ENCODE measurements at places on chromosomes 5 and 9.

DNA sequence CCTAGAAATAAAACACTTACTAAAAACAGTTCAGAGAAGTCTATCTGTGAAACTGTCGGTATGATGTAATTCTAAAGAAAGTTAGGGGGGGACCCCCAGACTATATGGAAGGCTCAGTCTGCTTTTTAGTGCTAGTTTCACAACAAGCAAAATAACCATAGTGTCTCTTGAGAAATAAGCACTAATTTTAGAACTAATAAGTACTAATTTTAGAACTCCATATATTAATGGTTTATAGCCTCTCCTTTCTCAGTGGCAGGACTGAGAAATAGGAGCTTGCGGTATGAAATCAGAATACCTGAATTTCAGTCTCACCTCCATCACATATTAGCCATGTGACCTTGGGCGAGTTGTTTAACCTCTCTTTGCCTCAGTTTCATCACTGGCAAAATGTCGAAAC is 1.4 kb upstream of the PHF24 start:
- no peak for DNase-seq

DNA sequence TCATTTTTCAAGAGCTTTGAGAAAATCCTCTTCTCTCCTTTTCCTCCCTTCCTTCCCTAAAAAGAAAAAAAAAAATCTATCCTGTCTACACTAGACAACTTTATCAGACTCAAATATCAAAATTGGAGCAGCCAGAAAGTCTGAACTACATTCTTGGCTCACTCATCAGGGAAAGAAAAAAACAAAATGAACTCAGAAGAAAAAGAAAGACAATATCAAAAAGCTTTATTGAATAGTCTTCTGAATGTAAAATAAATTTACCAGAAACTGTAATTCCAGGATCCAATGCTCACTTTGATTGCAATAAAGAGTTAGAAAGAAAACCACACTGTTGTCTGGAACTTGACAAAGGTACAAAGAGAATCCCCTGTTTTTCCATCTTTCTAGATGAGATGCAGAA is 507.2 kb upstream of the MPDZ start:
- no peak for DNase-seq

GRCh38 chr5:148107608-148108007 is 43.8 kb downstream of the SPINK5 start:
- no peak for DNase-seq

GRCh38 chr5:111494355-111494999 is 17.9 kb downstream of the STARD4 start:
- no peak for DNase-seq

DNA sequence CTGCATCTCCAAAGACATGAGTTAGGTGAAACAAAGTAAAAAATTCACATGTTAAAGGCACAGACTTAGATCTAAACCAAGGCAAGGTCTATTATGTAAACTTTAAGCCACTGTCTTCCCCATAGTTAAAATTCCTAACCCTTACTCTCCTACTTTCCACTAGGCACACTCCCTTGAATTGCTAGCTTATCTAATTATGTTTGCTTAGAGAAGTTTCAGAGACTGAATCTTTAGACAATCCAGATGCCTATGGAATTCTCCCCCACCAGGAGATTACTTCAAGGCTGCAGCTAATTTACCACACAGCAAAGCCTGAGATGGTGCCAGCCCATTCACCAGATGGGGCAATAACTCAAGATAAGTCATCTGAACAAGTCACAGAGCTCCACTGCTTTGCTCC is 803.1 kb upstream of the COX7C start:
- DNase-seq, result no peak

GRCh38 chr9:117772960-117773359 is 68.8 kb downstream of the TLR4 start:
- DNase-seq, result no peak

DNA sequence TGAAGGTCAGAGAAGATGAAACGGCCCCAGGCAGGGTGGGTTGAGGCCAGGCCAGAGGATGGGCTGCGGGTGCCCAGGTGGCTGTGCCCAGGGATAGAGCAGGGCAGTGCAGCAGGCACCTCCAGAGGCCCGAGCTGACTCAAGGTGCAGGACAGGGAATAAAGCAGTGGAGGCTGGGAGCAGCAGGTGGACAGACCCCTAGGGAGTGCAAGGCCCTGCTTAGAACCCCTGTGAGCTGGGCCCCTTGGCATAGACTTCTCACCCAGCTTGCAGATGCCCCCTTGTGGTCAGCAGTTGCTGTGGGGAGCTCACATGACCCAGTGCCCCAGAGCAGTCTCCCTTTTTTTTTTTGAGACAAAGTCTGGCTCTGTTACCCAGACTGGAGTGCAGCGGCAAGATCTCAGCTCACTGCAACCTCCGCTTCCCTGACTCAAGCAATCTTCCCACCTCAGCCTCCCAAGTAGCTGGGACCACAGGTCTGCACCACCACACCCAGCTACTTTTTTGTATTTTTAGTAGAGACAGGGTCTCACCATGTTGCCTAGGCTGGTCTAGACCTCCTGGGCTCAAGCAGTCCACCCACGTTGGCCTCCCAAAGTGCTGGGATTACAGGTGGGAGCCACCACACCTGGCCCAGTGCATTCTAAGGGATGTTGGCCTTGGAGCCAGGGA is 118.8 kb downstream of the WNK2 start:
- peak; percentile 63 for DNase-seq

DNA sequence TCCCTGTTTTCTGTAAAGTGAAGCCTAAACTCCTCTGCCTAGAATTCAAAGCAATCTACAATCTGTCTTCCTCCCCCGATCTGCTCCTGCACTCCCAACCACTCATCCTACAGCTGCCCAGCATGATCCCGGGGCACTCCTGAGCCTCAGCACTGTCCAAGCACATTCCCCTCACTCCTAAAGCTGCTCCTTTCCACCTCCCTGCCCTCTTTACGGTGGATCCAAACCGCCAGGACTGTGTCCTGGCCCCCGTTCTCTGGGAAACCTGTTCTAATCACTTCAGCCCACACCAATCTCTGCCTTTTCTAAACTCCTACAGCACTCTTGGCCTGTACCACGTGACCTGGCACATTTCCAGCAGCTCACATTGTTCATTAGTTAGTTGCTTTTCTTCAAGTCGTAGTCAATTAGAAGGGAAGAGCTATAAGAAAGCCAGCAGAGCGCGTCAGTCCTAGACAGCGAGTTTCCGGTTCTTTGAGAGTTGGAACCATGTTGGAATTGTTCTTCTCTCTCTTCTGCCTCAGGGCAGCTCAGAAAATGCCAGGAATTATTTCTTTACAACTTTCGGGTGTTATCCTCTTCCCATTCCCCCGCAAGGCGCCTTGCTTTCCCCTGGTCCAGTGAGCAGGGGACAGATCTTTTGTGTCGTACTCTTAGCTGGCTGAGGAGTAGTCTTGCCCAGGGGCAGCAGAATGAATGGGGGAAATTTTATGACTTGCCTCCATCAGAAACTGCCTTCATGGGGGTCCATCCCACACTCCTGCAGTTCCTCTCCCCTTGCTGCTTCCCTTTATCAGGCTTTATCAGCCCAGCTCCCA is 60.7 kb downstream of the NRG2 start:
- no peak for DNase-seq

- DNase-seq, result no peak
These were observed 88.0 kb downstream of the NLN start for GRCh38 chr5:65809817-65810531.

DNA sequence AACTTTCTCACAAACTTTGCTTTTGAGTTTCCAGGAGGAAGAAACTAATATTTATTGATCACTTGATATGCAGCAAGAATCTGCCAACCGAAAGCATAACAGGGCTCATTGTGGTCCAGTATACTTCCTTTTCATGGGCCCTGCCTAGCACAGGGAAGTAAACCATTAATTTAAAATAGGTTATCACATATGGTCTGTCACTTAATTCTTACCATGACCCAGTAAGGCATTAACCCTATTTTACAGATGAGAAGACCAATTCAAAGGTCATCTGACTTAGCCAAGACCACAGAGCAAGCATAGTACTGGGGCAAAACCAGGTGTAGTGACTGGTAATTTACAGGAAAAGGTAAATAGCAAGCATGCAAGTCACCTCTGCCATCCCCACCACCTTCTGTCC is 336.9 kb upstream of the DMAC1 start:
- no peak for DNase-seq

GRCh38 chr9:130185490-130186031 is 13.4 kb downstream of the NCS1 start:
- DNase-seq, result no peak

- no peak for DNase-seq
These were observed 27.8 kb upstream of the GLIS3 start for GRCh38 chr9:4327504-4328191.

DNA sequence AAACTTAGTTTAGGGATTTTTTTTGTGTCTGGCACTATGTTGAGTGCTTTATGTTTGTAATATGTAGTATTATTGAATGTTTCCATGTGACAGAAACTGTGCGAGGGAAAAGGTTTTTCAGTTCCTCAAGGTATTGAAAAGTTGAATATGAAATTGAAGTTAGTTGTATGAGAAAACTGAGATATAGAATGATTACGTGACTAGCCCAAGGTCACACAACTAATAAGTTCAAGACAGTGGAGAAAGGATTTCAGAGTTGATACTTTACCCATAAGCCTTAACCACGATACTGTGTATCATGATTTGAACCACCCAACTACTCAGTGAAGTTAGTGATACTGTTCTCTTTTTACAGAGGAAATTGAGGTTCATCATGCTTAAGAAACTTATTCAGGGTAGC is 5.7 kb downstream of the NIPBL start:
- no peak for DNase-seq

- peak; percentile 25 for DNase-seq
These were observed at the start of gene ANGPTL2 for GRCh38 chr9:127122176-127123063. ANGPTL2 (minus strand) TSS chr9:127122635; CDS start chr9:127108731, 13,904 bp downstream.

- DNase-seq, result no peak
These were observed 674 bp downstream of the C5orf15 start for GRCh38 chr5:133967698-133968203.

GRCh38 chr5:987761-988160 is 20.8 kb upstream of the NKD2 start:
- no peak for DNase-seq

DNA sequence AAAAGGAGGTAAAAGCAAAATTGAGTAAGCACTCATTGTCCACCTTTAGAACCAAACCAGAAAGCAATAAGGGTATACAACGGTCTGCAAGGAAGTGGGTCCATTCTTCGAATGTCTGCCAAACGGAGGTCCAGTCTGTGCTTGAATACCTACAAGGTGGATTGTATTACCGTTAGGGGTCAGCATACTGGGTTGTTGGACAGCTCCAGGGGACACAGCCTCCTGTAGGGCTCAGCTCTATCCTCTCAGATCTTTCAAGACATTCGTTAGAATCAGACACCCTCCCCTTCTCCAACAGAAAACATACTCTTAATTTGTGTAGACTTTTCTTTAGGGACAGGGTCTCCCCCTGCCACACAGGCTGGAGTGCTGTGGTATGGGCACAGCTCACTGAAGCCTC is 5.5 kb downstream of the ASTN2 start:
- no peak for DNase-seq

Measured in stimulated activated naive CD8-positive, alpha-beta T cell treated with anti-CD3 and anti-CD28 coated beads, Interleukin-15, Interleukin-2, amounts not matched to agents 100 U/mL and 50 U/mL, for 24 hours (primary cell).